ENCODE measurements at places on chromosomes 4 and X.

- peak; percentile 86 for DNase-seq
These were observed 10.2 kb upstream of the N4BP2 start for GRCh38 chr4:40046311-40046980.

- no peak for DNase-seq
These were observed 154.0 kb upstream of the AADAT start for GRCh38 chr4:170243662-170244288.

- no peak for DNase-seq
These were observed 35.5 kb downstream of the PLAC1 start for GRCh38 chrX:134622813-134623185.

- DNase-seq = no peak
These were observed 71.9 kb upstream of the RPS6KA6 start for GRCh38 chrX:84259868-84260267.

- DNase-seq = no peak
These were observed 8.0 kb upstream of the PALLD start for GRCh38 chr4:168488869-168489274.

GRCh38 chrX:39675619-39676018 lies 422.1 kb downstream of the BCOR start:
- peak; percentile 78 for DNase-seq

GRCh38 chr4:19711871-19712270 lies 539.8 kb upstream of the SLIT2 start:
- peak; percentile 65 for DNase-seq

DNA sequence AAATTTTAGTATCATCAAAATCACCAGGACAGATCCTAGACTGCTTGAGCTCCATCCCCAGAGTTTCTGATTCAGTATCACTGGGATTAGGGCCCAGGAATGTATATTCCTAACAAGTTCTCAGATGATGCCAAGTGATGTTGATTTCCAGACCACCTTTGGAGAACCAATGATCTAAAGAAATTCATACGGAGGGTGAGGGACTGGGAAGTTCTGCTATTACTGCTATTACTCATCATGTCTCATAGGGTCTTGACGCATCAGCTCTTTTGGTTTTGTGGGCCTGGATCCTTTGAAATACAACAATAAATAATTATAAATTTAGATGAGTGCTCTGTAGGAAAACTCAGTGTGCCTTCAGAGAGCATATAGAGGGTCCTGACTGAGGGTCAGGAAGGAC lies 59.8 kb upstream of the LGI2 start:
- DNase-seq = no peak

DNA sequence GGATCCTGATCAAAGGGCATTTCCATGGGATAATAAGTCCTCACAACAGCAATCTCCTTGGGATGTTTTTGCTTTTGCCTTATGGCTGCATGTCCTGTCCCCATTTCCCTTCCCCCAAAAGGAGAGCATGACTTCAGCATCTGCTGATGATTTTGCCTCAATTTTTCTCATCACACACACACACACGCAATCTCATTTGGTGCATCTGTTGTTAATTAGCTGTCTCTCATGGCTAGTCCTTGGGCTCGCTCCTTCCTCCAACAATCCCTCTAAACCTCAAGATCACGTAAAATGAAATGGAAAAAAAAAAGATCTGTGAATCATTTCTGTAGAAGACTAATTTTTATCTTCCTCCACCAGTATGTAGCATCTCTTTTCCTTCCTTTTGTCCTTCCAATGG lies 153.6 kb downstream of the RBMX2 start:
- no peak for DNase-seq

DNA sequence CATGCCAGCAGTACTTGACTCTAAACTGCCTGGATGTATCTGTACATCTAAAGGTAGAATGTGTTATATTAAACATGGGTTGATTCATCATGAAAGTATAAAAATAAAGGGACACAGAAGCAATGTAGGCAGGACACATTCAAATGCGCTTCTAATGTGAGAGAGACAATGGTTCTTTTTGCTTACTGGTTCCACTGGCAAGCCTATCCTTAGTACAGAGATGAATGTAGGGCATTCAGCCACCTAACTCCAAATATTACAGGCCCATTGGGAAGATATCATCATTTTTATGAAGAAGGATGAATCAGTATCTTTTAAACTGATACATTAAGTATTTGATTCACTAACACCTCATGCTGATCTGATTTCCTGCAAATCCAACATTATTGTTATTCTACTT lies 18.0 kb downstream of the CDKL2 start:
- no peak for DNase-seq

DNA sequence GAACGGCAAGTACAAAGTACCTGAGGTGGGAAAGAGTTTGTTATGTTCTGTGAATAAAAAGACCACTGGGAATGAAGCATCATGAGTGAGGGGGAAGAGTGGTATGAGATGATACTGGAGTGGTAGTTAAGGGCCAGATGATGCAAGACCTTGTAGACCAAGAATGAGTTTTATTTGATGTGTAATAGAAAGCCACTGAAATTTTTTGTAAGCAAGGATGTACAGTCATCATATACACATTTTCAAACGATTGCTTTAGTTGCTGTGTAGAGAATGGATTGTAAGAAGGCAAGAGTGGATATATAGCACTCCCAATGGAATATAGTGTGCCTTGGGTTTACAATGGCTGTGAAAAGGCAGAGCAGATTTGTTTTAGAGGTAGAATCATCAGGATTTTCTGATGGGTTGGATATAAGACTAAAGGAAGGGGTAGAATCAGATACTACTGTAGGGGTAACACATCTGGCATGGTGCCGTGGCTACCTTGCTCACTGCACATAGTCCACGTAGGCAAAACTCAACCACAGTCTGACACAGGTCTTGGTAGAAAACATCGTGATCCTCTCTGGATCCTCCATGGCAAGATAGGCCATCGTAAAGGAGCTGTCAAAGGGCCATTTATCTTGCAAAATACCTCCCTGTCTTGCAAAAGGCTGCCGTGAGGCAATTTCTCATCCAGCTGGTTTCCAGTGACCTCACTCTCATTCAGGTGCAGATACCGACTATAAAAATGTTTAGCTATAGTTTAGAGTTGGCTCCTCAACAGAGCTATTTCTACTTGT lies 14.9 kb downstream of the TIFA start:
- DNase-seq = peak; percentile 40

DNA sequence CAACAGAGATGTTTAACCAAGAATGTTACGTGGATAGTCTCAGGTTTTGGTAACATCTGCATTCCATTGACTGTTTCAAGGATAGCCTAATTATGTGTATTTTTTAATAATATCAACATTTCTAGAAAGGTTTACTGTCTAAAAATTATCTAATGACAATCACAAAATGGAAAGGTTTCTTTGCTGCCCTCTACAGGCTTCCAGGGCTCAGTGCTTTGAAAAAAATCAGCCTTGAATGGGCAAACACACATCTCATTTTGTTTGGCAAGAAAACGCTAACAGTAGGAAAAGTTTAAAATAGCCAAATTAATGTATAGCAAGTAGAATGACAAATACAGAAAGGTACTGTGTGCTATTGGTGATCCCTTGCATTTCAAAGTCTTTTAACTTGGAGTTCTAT lies 223.4 kb upstream of the PRPS2 start:
- DNase-seq = peak; percentile 52

DNA sequence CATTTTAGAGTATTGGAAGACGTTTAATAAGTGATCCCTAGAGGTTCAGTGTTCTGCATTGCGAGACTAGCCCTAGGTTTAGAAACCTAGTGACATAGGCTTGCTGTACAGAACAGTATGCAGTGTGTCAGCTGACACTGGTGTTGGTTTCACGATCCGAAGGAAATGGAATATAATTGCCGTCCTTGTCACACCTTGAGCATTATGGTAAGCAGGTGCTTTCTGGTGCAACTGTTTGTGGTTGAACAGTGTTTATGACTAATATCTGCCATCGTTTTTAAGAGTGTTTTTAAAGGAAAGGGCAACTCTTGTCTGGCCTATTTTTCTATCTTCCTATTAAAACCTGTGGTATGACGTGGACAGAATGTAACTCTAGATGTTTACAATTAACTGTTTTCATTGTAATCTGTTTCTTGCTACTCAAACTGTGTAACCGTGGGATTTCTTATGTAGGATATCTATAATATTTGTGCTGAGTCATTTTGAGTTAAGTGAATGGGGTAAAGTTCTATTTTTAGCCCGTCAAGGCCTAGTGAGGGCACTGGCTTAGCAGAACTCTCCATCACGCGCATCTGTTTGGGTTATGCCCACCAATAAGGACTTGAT lies 53.8 kb upstream of the TBC1D14 start:
- DNase-seq = peak; percentile 68

GRCh38 chrX:130212371-130212770 lies 40.6 kb downstream of the RAB33A start:
- DNase-seq = no peak

DNA sequence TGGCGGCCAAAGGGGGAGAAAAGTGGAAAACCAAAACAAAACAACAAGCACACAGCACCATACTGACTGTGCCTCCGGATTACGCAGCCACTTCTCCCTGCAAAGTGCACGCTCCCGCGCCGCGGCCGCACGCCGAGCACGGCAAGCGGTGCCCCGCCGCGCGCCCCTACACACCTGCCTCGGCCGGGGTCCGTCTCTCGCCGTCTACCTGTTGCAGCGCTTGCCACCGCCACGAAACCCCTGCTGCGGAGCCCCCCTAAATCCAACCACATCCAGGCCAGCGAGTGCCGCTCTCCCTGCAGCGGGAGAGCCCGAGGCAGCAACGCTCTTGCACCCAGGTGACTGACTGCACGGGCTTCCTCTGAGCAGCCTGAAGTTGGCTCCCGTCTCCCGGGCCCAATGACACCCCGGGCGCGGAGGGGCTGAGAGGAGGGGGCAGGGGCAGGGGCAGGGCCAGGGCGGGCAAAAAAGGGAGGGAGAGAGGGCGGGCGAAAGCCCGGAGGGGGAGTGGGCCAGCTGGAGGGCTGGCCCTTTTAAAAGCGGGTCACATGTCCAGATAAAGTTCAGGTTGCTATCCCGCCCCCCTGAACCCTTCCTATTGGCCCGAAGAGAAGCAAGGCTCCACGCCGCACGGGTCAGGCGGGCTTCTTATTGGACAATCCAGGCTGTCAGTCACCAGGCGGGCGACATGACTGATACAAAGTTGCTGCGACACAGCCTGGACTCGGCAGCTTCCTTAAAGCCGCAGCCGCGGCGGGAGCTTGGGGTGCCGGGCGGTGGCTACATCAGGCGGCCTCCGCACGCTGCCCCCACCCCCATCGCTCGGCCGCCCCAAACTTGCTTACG lies at the start of gene NR3C2:
NR3C2 (minus strand) TSS at position 429 of the 846 bp plus-strand sequence.
- DNase-seq = peak; percentile 98

- no peak for DNase-seq
These were observed 1052.6 kb downstream of the ADGRL3 start for GRCh38 chr4:62252728-62253127.

GRCh38 chrX:11374570-11374969 lies 81.4 kb downstream of the AMELX start:
- DNase-seq = no peak

- no peak for DNase-seq
These were observed 1336.5 kb downstream of the PCDH19 start for GRCh38 chrX:99073551-99073950.

GRCh38 chrX:24646745-24647182 lies 383 bp downstream of the PCYT1B start:
- peak; percentile 1 for DNase-seq
